ENCODE measurements at places on chromosomes 12 and 14.
A peak's percentile ranks its signal among the peaks of the same experiment; 100 is the strongest.

GRCh38 chr14:25833341-25834126 is 764.3 kb downstream of the NOVA1 start:
- no peak for DNase-seq

- DNase-seq = peak; percentile 9
Measured at GRCh38 chr12:55142669-55143565, 16.7 kb downstream of the OR9K2 start.

DNA sequence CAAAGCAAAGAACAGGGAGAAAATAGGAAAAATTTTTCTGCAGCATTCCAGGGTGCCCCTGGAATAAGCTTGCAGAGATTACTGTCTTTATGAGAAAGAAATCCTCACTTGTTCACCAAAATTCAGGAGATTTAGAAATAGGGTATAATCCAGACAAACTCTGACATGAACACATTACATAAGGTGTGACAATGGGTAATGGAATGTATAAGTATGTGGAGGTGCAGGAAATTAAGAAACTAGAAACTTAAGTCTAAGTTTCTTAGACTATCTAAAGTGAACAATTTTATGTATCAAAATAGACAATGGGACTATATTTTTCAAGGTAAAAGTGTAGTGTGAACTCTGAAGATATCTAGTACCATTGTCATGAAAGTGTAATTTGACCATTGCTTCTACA is 140.0 kb upstream of the KITLG start:
- DNase-seq = no peak

GRCh38 chr12:18373181-18373580 is 111.9 kb downstream of the PIK3C2G start:
- no peak for DNase-seq

GRCh38 chr12:1533602-1534304 is 60.6 kb downstream of the FBXL14 start:
- no peak for DNase-seq

DNA sequence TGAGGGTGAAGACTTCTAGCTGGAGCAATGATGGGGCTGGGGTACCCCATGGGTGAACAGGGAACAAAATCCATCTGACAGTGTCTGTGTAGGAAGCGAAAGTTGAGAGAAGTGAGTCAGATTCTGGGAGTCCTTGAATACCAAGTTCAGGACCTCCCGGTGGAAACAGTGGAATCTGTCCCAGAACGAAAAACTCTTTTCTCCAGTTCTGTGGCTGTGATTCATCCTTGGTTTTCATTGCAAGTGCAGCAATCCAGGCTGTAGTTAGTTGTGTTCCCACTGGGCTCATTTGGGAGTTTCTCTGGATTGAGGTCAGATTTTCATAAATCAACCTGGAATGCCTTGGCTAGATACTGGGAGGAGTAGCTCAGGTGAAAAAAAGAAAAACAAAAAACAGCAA is 120.7 kb downstream of the C12orf75 start:
- no peak for DNase-seq

DNA sequence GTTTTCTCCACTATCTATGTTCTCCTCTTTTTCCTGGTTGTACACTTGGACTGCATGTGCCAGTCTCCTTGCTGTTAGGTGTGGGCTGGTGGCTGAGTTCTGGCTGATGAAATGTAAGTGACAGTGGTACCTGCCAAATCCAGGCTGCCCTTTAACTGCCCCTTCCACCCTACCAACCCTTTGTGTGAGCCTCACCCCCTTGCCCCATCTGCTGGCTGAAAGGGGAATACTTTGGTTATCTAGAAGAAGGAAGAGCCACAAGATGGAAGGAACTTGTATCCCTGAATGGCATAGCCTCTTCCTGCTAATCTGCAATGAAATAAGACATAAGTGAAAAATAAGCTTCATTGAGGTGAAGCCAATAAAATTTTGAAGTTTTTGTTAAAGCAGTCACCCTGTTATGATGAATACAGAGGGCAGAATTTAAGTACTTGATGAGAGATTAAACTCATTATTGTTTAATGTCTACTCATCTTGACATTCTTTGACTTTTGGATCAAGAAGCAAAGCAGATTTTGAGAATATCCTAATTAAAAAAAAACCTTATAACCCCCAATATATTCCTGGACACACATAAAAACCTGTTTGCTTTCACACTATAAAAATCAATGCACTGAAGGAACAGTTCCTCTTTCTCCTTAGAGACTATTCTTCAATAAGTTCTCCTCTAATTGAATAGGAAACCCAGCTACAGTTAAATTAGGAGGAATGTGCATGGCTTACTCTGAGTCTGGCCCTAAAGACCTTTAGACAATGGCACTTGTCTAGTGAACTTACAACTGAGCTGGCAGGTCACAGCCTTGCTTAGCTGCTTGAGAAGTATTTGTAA is 262.6 kb upstream of the BTG1 start:
- no peak for DNase-seq

DNA sequence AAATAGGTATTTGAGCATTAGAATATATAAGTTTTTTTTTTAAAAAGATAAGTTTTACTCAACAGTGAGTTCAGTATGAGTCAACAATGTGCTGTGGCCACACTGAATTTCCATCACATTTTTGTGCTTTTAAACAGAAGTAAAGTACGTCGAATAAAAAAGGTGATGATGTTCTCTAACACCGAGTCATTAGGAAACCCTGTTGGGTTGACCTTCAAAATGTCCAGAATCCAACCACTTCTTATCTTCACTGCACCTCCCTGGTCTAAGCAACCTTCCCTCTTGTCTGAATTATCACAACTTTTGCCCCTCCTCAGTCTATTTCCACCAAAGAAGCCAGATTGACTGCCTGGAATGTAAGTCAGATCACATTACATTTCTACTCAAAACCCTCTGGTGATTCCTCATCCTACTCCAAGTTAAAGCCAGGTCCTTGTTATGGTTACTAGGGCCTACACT is 43.0 kb upstream of the SYCP3 start:
- no peak for DNase-seq

DNA sequence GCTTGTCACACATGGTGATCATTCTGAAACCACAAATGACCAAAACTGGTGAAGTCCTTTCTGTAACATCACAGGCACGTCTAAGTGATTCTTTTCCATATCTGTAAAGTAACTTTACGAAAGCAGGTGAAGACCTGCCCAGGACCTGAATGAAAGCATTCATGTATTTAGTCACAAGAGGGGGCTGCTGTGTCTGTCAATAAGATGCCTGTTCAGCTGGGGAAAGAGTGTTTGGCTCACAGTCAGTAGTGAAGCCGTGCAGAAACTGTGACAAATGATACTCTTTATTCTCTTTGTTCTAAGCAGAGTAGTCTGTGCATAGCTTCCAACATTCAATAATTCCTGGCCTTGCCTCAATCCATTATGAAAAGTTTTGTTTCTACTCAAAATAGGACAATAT is 373.5 kb upstream of the OR4E1 start:
- DNase-seq = no peak

GRCh38 chr12:10331642-10332239 is 24.1 kb downstream of the KLRD1 start:
- no peak for DNase-seq

DNA sequence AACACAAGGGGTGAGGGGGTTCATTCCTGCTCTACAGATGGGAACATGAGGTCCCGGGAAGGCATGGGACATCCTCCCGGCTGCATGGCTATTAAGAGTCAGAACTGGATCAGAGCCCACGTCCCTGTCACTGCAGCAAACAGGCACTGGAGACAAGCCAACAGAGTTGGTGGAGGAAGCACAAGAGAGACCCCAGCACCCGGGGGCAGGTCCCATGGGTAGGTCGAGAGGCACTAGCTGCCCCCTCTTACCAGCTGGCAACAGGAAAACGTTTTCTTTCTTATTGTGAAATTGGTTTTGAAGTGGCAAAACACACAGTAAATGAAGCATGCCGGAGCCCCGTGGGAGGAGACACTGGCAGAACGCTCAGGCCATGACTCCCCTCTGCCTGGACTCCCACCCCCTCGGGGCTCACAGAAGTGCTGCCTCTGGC is 43.6 kb downstream of the SYNE3 start:
- DNase-seq = no peak

DNA sequence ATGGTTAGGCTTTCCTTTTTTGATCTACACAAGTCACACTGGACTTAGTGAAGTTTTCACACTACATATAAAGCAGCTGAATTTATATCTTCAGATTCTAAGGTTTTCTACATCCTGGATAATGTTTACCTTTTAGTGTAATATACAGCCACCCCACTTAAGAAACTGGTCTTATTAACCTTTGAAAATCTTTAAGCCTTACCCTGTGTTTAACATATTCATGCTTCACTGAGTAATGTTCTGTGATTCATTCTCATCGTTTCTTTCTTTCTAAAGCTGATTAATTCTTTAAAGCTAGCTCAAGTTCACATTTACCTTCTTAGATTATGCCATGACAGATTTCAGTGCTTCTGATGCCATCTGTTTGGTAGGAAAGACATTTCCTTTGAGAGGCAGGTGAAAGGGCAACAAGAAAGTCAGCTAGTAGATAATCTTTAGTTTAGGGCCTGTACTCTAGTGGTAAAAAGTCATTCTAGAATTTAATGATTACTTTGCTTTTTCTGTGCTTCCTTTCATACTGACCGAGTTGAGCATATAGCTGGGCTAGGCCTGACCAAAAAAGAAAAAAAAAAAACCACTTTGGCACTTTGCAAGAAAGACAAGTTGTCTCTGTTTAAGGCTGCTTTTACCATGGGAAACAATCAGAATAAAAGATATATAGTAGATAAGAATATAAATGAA is 690.9 kb upstream of the FBXO33 start:
- no peak for DNase-seq

GRCh38 chr12:68809190-68810026 is 1.4 kb downstream of the MDM2 start:
- no peak for DNase-seq

DNA sequence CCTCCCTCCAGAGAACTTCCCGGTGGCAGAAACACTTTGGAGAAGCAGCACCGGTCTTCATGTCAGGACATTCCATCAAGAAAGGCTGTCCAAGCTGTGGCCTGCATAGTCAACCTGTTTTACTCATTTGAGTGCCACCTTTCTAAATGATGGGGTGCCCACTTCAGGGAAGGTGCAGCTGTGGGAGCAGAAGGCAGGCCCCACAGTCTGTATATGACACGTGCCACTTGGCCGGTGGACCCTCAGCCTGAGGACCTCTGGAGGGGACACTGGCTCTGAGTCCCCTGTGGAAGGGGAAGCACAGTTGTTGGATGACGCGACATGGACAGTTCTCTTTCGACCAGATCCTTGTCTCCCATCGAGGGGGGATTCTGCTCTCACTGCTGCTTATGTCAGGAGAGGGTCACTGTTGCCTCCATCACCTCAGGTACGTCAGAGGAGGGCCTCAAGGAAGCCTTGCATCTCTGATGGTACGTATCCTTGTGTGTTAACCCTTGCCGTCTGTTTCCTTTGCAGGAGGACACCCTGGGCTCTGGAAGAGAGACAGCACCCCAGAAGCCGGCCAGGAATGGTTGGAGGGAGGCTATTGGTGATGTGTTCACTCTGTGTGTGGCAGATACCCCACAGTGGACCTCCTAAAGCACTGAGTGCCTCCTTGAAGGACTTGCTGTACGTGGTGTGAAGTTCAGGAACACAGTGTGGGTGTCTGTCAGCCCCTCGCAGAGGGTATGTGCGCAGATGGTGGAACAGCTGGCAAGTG is 132.1 kb upstream of the RTL1 start:
- no peak for DNase-seq
